ENCODE measurements at places on chromosomes 11 and 22. TPM values are rescaled to one million over a fixed set of nuclear protein-coding genes. Genes with fewer than 3 reads are reported as not detected.

GRCh38 chr22:36486619-36487384, 5.4 kb upstream of the TXN2 start:
- DNase-seq, result no peak

The FAM181B gene
- polyA plus RNA-seq, result 0.08 TPM

DNA sequence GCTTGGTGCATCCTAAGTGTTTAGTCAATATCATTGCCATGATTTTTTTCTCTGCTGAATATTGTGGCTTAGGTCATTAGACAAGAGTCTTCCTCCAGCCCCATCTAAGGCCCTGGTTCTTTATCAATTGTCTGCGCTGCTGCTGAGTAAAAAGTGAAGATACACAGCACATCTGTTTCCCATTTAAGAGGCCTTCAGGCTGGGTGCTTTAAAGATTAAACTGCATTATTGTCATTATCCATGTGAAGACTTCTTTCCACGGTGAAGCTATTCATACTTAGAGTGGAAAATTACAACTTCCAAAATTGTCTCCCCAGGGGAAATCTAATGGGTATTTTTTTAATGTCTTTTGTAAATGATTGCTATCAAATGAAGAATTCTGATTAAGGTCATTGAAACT, 719.8 kb upstream of the LRRC4C start:
- DNase-seq, result no peak

DNA sequence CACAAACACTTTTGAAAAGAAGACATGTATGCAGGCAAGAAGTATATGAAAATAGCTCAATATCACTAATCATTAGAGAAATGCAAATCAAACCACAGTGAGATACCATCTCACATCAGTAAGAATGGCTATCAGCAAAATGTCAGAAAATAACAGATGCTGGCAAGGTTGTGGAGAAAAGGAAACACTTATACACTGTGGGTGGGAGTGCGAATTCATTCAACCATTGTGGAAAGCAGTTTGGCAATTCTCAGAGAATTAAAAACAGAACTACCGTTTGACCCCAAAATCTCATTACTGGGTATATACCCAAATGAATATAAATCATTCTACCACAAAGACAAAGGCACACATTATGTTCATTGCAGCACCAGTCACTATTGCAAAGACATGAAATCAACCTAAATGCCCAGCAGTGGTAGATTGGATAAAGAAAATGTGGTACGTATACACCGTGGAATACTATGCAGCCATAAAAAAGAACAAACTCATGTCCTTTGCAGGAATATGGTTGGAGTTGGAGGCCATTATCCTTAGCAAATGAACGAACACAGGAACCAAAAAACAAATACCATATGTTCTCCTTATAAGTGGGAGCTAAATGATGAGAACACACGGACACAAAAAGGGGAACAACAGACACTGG, 18.5 kb downstream of the MMP13 start:
- DNase-seq, result no peak

- no peak for DNase-seq
Observed at GRCh38 chr11:119882316-119882715, 153.3 kb upstream of the NECTIN1 start.

DNA sequence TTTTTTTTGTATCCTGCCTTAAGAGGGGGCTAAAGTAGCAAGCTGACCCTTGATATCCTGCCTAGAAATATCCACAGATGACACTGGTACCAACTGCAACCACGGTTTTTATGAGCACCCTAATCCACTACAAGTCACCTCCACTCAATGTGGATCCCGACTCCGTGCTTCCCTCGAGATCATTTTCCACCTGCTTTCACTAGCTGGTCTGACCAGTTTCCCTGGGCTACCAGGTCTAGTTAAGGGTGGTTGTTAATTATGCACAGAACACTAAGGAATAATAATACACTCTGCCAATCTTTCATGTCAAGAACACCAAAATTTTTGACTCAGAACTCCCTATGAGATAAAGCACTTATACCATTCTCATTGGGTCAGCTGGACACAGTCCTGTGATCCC, 82.3 kb downstream of the ABTB2 start:
- no peak for DNase-seq

The DCHS1 gene
- polyA plus RNA-seq, result 43.8 TPM

The ACCSL gene
- not detected for polyA plus RNA-seq

DNA sequence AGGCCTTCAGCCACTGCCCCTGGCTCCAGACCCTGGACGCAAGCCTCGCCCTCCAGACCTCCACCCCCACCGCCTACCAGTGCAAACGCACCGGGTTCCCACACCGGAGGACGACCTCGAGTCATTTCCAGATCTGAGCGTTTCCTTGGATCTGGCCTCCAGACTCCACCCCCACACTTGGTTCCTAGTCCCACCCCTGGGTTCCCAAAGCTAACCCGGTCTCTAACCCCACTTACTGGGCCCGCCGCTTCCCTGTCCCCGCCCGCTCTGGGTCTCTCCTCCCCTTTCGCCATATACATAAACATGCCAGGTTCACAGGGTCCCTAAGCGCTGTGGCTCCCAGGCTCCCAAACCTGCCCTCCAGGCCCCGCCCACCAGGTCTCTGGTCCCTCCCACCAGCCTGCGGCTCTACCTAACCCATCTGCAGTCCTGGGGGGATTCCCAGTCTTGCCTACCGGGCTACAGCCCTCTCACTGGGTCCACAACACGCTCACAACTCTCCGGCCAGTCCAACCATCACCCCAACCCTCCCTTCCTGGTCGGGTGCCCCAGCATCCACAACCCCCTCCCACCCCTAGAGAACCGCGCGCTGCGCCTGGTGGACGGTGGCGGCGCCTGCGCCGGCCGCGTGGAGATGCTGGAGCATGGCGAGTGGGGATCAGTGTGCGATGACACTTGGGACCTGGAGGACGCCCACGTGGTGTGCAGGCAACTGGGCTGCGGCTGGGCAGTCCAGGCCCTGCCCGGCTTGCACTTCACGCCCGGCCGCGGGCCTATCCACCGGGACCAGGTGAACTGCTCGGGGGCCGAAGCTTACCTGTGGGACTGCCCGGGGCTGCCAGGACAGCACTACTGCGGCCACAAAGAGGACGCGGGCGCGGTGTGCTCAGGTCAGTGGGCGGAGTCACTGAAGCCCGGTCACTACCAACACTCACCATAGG, 36.7 kb downstream of the CD6 start:
- DNase-seq, result no peak

GRCh38 chr11:103887001-103887658, 149.3 kb upstream of the DDI1 start:
- peak; percentile 54 for DNase-seq

DNA sequence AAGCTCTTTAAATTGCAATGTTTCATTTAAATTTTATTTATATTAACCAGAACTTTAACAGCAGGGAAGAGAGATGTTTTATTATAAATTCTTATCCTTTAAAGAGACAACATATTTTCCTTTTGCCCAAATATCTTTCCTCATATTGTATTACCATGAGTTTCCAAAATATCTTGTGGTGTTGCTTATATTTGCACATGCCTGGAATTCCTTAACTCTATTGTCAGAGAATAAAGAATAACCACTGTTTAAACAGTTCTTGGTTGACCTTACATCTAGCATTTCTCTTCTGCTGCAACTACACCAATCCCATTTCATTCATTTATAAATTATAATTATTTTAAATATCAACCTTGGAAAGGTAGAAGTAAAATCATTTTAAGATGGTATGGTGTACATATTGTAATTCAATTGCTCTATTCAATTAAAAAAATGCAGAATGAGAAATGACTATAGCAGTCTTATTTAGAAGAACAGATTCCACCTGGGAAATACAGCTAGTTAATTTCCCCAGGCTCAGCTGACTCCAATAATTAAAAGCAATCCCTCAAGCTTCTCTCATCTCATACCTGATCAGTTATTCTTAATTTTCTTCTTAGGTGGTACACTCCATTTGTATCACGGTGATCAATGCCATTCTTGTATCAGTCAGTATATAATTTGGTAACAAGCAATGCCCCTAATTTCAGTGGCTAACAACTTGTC, 923.3 kb downstream of the KCNA4 start:
- DNase-seq, result no peak

DNA sequence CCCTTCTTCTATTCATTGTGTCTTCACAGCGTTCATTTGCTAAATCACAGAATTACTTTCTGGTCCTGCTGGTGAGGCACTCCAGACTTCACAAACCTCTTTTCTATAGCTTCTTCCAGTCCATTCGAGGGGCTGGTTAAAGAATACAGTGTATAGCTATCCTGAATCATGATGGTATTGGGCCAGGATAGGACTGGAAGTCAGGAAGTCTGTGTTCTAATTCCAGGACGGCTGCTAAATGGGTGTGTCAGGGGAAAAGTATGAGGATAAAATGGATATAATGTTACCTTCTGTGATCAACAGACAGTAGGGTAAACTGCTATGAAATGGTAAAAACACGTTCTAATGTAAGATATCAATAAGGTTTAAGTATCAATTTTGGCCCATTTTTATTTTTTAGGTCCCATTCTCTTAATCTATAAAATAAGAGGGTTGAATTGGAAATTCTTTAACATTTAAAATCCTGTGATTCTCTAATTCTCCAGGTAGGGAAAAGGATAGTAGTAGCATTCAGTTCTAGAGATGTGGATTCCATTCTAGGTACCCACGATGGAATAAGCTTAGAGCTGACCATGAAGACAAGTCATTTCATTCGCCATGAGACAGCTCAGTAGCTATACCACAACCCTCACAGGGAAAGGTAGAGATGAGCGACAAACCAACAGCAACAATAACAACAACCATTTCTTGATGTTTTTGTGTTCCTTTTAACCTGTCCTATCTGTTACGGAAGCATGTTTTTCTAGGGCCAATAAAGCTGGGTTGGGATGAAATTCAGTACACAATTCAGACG, 96.1 kb downstream of the SLC1A2 start:
- DNase-seq, result no peak

DNA sequence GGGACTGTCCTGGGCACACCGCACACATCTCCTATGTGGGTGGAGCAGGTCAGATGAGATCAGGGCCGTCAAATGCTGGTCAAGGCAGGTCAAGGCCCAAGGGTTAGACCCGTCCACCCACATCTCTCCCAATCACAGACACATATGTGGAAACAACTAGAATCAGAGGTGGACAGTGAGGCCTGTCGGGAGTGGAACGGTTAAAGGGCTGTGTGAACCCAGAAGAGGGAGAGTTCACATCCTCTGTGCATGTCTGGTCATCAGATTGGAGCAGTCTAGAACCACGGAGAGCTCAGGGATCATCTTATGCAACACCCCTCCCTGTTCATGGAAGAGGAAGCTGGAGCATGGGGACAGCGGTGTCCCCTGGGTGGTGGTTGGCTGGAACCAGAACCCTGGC, 5.9 kb downstream of the ARL2 start:
- no peak for DNase-seq

- DNase-seq, result no peak
Observed at GRCh38 chr11:14902650-14903350, 10.8 kb upstream of the CYP2R1 start.

DNA sequence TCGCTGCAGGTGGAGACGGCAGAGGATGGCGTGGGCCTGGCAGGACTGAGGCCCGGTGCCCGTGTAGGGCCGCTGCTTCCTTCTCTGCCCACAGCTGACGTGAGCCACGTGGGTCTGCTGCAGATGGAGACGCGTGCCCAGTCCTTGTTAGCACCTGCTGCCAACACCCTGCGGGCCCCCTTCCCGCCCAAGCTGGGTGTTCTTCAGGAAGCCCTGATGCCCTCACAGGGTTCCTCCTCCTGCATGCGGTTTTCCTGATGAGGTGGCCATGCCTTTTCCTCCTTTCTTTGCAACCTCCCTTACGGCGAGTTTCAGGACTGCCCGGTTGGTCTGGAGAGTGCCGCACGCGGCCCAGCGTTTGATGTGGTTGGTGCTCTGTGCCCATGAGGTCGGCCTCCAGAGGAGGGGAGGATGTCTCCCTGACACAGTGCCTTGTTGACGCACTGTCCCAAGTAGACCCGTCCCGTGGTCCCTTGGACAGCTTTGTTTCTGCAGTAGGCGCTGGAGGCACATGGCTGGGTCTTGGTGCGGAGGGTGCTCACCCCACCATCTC, 44.7 kb downstream of the AP2A2 start:
- no peak for DNase-seq

The PLA2G3 gene
- not detected for polyA plus RNA-seq
